ENCODE measurements at places on chromosomes 7 and 10.

DNA sequence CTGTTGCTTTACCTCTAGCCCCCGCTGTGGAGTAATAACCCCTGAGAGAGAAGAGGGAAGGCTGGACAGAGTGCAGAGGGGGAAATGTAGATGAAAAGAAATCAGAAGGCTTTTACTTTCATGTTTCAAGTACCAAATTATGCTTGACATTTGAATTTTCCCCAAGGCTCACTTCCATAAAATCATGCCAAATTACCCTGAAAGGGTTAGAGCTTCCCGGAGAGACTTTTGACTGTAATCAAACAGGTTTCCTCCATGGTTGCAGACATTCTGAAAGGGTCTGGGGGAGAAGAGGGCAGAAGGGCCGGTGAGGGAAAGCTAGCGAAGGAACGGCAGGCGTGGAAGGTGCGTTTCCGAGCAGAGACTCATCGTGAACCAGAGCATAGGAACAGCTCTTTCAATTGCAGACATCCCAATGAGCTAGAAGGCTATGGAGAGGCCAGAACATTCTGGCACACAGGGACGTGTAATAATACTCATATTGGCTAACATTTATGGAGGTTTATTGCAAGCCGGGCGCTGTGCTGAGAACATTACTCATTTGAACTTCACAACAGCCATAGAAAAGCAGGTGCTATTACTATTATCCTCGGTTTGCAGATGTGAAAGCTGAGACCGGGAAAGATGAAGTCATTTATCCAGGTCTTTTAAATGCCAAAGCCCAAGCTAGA is 620.8 kb upstream of the AUTS2 start:
- DNase-seq = no peak

DNA sequence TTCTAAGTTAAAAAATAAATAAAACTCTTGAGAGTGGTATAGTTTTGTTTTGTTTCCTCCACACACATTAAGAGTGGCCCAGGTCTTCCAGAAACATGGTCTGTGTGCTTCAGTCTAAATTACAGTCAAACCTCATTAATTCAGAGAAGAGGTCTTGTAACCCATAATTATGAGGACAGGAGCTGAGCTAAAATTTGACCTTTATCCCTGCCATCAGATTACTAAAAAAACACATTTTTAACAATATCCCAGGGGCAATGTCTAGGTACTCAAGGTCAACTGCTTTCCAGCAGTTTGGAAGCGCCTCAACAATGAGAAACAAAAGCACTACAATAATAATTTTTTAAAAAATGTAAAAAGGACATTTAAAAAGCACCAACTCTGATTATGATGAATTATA is 184.1 kb upstream of the PFKP start:
- no peak for DNase-seq

- DNase-seq = no peak
Measured at GRCh38 chr10:130416334-130417150, 280.4 kb downstream of the GLRX3 start.

DNA sequence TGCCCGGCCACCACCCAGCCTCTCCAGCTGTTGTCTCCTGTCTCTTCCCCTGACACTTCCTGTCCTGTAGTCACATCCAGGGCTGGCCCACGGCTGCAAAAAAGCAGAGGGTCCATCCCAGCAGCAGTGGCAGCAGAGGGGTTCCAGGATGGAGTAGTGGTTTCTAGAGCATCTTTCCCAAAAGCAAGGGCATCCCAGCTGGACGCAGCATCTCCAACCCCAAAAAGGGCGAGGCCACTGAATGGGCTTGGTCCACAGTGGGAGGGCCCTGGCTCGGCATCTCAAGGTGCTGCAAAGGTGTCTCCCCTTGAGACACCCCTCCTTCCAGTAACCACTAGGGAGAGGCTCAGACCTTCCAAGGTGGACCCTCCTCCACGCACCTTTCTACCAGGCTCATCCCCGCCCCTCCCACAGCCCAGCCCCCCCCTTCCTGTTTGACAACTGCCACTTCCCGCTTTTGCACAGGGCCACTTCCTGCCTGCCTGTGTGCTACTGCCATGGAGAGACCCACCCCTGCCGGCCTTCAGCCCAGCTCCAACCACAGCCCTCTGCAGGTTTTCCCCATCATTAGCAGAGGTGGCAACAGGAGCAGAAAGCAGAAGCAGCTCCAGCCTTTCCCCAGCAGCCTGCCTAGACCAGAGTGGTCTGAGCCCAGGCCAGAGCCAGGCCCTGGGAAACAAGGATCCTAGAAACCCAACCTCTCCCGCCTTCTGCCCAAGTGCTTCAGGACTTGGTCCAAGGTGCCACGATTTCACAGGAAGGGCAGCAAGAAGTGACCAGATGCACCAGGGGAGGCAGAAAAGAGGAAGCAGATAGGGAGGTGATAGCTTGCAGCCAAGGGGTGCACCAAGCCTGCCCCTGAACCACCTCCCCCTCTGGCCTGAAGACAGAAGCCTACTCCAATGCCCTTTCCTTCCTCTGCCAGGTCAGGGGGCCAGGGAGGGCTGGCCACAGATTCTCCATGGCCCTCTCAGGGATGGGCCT is 8.6 kb downstream of the CAMK2G start:
- no peak for DNase-seq

- DNase-seq = no peak
Measured at GRCh38 chr10:119663866-119664698, 12.9 kb downstream of the BAG3 start.

GRCh38 chr7:98024075-98024474 is 34.1 kb upstream of the OCM2 start:
- DNase-seq = no peak

DNA sequence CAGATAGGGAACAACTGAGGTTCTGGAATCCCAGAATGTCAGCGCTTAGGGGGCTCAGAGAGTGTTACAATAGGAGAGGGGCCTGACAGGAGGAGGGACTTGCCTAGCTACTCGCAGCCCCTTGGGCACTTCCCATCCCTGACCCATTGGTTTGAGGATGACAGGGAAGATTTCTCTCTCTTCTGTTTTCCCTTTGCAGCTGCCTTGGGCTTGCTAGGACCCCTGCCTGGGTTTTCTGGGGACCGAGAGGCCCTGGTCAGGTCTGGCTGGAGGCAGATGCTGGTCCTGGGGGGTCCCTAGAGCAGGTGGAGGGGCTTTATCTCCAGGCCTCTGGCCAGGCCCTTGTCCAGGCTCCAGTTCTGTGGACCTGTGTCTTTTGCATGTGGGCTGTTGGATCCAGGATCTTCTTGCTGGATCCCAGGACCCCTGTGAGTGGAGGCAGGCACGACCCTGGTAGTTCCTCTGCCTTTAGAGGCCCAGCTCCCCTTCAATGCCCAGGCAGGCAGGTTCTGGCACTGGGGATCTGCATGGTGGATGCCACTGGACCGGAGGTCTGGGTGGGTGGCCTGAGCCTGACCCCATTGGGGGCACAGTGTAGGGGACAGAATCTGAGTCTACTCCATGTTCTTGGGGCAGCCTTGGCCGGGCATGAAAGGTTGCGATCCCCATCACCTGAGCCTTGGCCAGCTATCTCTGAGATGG is 26.9 kb downstream of the RAMP3 start:
- DNase-seq = no peak

DNA sequence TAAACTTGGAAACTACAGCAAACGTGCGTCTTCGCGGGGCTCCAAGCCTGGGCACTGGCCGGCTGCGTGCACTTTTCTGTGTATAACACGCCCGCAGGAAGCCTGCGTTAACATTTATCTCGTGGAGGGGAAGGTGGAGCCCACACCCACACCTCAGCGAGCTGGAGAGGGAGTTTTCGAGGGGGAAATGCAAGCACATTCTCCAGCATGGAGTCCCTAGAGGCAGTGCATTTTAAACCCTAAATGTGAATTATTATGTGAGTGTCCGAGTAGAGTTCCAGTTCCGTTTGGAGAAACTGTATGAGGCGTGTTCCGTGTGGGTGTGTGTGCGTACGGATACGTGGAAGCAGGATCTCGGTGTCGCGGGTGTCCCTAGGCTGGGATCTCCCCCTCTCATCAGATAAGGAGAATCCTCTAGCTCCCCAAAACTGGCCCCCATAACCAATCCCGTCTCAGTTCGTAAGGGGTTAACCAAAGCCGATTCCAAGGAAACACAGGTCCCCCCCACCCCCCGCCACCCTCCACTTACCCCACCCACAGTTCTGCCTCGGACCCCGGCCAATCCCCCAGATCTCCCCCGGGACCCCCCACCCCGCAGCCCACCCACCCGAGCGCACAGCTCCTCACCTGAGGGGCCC is 403 bp downstream of the CDK6 start:
- no peak for DNase-seq

DNA sequence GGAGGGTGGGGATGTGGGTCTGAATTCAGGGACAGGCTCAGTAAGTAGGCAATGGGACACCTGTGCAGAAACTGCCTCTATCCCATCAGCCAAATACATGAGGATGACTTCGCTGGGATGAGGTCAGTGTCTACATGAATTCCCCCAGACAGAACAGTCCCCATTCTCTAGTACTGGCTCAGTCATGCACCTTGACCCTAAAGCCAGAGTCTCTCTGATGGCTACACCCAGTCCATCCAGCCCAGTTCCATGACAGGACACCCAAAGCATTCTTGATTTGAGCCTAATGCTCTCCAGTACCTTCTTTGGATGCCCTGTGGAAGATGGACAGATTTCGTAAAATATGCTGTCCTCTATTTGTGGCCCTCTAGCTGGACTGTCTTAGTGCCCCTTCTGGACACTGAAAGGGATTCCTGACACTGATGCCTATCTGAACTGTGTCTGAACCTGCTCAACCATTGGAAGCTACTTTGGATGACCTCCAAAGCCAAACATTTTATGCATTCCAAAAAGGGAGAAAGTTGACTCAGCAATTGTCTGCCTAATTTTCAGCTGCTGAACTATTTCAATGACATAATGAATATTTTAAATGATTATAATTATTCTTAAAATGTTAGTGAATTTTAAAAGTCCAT is 14.6 kb downstream of the SFRP4 start:
- no peak for DNase-seq

DNA sequence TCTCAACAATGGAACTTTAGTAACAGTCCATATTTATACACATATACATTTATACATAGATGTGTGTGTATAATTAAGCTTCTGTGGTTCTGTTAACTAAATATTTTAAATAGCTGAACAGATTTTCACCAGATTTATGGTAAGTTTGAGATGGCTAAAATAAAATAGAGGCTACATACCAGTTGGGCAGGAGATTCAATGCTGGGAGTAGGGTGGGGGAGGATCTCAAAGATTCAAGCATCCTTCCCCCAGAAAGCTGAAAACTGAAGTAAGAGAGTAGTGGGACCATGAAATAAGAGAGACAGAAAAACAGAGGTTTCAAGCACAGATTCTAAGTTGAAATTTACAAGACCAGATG is 14.0 kb downstream of the LRRC17 start:
- DNase-seq = no peak

DNA sequence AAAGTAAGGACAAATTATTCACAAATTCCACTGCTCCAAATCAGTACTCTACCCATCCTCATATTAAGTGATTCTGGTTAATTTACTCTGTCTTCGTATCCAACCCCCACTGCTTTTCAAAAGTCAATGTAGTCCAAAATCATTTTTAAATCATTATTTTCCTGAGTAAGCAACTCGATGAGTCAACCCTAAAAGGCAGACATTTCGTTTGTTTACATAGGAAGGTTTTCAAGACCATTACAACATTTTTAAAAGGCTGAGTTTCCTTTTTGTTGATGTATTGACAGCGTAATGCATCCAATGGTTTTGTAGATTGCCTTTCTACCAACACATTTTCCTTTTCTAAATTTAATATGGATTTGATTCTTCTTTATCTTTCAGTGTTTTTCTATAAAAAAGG is 523.0 kb upstream of the ANKRD30A start:
- no peak for DNase-seq

- DNase-seq = no peak
Measured at GRCh38 chr7:128056901-128057300, 25.7 kb upstream of the LRRC4 start.

DNA sequence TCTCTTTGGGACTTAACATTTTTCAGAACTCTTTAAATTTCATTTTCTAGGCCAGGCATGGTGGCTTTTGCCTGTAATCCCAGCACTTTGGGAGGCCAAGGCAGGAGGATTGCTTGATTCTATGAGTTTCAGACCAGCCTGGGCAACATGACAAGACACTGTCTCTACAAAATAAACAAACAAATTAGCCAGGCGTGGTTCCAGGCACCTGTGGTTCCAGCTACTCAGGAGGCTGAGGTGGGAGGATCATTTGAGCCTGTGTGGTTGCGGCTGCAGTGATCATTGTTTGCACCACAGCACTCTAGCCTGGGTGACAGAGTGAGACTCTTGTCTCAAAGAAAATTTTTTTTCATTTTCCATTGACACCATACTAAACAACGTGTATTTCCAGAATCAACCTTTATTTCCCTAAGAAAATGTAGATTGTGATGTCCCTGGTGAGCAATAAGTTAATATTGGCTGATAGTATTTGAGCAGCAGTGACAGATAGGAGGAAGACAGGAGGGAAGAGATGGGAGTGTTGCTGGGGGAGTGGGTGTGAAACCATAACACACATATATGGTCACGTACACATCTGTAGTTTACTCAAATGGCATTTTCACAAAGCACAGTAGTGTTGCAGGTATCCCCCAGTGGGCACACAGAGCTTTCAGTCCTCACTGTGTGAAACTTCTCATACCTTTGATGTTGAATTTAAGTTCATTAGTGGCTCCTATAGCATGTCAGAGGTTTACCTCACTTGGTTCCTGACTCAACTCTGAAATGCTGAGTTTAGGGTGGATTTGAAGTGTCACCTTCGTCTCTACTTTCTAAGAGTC is 205.6 kb downstream of the AUTS2 start:
- DNase-seq = no peak

DNA sequence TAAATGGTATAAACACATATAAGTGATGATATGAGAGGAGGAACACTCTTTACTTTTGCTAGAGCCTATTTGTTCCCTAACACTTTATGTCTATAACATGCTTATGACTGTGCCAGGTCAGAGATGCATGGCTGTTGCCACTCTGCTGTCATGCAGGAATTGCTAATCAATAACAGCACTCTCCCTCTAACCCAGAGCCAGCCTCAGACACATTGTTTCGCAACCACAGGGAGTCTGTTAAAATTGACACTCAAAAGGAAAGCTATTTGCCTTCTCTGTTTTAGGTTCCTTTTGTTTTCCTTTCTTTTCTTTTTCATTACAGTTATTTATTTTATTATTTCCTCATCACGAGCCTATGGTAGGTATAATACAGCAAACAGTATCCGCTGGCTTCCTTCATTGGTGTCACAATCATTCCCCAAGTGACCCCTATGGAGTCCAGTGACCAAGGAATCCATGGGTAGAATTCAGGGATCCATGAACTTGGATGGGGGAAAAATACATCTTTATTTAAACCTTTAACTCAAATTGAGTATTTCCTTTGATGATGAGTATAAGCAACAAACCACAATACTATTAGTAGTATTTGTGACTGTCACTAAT is 6.8 kb downstream of the PON2 start:
- no peak for DNase-seq

GRCh38 chr7:28815928-28816373 is 142.2 kb downstream of the TRIL start:
- DNase-seq = no peak

GRCh38 chr7:96418581-96418980 is 96.7 kb upstream of the SLC25A13 start:
- DNase-seq = no peak

GRCh38 chr10:103851261-103851660 is 4.1 kb downstream of the SH3PXD2A start:
- no peak for DNase-seq
